ENCODE measurements at places on chromosomes 16 and 17.

- no peak overlapping the region for H3K4me3 ChIP-seq
- no peaks in the 10 kb centered on the region for H3K27me3 ChIP-seq
- no peak overlapping the region for H3K27ac ChIP-seq
- DNase-seq = no peak
- H3K4me1 ChIP-seq = no peaks in the 10 kb centered on the region
Observed at GRCh38 chr16:81902025-81902424, 109.2 kb downstream of the SDR42E1 start.

DNA sequence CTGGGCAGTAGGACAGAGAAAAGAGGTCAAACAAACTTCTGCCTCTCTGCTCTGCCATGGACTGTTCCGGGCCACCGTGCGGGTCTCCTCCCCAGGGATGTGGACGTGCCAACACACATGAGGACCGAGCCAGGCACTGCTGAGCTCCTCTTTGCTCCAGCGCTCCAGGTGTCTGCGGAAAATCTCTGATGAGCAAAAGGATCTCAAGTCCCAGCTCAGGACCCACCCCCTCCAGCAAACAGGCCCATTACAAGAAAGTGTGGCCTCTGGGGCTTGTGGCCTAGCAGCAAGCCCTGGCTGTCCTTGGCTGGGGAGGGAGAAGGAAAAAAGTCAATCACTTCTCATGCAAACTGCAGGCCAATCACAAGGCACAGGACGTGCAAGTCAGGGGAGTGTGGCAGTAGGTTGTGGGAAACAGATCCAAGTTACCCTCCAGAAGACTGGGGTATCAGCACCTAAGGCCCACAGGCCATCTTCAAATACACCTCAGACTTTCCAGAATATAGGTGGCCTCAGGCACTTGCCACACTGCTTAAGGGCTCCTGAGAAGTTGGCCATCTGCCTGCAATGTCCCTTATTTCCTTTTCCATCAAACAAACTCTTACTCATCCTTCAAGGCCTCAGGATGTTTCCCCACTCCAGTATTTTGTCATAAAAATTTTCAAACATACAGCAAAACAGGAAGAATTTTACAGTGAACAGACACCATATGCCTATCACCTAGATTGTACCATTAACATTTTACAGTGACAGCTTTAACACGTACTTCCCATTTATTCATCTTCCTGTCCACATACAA is 36.0 kb upstream of the SREBF1 start:
- DNase-seq = no peak
- H3K36me3 ChIP-seq = peaks cover 22% of the 10 kb centered on the region
- peak overlapping the region; percentile 70 for H3K27ac ChIP-seq
- no peaks in the 10 kb centered on the region for H3K27me3 ChIP-seq
- peaks cover 68% of the 10 kb centered on the region for H3K4me1 ChIP-seq

GRCh38 chr16:19515757-19516156 is 6.1 kb downstream of the GDE1 start:
- no peak overlapping the region for H3K27ac ChIP-seq
- H3K4me1 ChIP-seq = peaks cover 8% of the 10 kb centered on the region
- H3K4me3 ChIP-seq = no peak overlapping the region

DNA sequence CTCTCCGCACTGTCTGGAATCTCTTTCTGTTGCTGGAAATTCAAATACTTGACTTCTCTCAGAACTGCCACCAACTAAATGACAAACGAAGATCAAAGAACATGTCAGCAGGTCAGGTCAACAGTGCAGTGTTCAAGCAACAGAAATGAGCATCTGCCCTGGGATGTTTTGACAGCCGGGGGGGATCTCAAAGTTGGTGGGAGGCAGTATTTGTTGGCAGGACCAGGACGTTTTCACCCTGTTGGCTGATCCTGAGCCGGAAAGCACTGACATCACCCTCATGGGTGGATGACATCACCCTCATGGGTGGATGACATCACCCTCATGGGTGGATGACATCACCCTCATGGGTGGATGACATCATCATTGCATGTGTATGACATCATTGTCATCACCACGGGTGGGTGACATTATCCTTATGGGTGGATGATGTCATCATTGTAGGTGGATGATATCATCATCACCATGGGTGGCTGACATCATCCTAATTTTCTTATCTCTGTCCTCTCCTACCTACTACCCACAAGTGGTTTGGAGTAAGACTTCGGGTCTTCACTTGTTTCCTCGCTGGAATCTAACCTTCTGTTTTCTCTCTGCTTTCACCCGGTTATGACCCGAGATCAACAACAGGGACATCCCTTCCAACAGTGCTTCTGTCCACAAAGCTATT is 18.9 kb downstream of the DNAH17 start:
- H3K4me1 ChIP-seq = peaks cover 5% of the 10 kb centered on the region
- H3K4me3 ChIP-seq = no peak overlapping the region
- DNase-seq = no peak
- no peaks in the 10 kb centered on the region for H3K36me3 ChIP-seq

- peaks cover 19% of the 10 kb centered on the region for H3K4me1 ChIP-seq
- H3K27me3 ChIP-seq = peaks cover 25% of the 10 kb centered on the region
- H3K36me3 ChIP-seq = peaks cover 18% of the 10 kb centered on the region
- no peak for DNase-seq
Observed at GRCh38 chr17:49580055-49580721, 4.5 kb downstream of the NXPH3 start.

DNA sequence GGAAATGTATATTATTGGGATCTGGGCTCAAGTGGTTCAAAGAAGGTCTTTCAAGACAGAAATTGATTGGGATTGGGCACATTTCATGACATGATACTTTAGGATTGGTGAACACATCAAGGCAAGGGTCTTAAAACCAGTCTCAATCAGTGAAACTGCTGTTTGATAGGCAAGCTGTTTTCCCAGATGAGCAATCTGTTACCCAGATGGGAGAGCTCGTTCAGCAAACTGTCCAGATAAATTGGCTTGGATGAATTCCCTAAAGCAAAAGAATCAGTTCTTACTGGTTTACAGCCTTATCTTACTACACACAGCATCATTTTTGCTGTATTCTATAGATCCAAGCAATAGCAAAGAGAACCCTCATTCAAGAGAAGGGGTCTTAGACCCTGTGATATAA is 31.0 kb upstream of the CNEP1R1 start:
- no peaks in the 10 kb centered on the region for H3K4me1 ChIP-seq
- H3K4me3 ChIP-seq = no peak overlapping the region
- no peaks in the 10 kb centered on the region for H3K27me3 ChIP-seq
- DNase-seq = peak; percentile 48
- no peaks in the 10 kb centered on the region for H3K36me3 ChIP-seq
- no peak overlapping the region for H3K27ac ChIP-seq

Measured in spinal cord (tissue), 10 donors.